Neural crest cell (in vitro differentiated cells): ENCODE measurements at places on chromosomes 3 and 15. TPM values are rescaled to one million over a fixed set of nuclear protein-coding genes. Genes with fewer than 3 reads are reported as not detected.

- no peak for DNase-seq
Measured at GRCh38 chr3:43732747-43733425, 42.1 kb downstream of the ABHD5 start.

DNA sequence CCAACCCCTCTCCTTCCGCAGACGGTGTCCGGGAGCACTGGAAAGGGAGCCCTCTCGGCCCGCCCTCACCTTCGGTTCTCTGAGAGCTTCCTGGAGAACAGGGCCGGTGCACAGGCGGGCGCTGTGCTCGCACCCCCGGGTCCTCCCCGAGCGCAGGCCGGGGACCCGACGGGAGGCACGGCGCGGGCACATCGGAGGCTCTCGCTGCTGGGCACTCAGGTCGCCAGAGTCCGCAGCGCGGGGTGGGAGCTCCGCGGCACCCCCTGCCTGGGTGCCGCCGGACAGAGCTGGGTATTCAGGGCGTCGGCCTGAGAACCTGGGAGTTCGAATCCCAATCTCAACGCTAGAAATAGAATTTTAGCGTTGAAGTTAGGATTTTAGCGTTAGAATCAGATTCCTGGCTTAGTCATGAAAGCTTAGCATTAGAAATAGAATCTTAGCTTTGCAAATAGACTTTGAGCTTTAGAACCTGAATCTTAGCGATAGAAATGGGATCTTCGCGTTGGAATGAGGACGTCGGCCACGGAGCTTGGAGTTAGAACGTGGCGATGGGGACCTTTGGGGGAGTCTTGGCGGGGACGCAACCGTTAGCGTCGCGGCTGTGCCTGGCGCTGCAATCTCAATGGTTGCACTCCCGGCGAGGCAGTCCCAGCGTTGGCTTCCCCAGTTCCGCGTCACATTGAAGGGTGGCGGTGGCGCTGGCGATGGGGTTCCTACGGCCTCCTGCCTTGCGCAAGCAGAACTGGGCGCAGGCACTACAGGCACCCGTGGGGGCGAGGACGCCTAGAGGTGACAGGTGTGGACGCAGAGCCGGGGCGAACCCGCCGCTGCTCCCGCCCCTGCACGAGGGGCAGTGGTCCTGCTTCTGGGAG lies 549 bp downstream of the TRH start:
- no peak for DNase-seq

GRCh38 chr15:66226736-66227135 lies 26.8 kb downstream of the MEGF11 start:
- no peak for DNase-seq

DNA sequence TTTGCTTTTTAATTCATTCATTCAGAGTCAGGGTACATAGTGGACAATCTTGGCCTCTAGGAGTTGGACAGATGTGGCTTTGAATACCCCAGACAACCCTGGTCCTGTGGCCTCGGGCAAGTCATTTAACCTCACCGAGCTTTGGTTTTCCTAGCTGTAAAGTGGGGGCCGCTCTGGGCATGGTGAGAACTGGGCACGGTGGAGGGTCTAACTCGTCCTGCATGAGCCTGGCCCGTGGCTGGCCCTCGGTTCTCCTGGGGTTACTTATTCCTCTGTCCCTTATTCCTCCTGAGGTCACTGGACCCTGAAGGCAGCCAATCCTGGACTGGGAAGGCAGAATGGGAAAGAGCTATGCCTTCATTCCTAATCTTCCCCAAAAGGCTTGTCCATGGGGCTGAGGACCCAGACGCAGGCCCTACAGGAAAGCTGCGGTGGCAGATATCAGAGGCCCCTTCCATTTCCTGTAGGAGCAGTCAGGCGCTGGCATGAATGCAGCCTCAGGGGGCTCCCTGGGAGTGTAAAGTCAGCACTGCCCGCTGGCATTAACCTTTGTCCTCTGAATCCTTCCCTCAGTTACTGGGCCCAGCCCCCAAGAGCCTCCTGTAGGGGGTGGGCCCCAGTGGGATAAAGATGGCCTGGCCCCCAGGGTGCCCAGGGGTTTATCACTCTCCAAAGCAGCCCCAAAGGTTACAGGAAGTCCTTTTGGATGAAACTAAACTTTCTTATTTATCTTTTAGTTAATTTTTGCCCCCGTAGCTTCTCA lies 17.9 kb upstream of the SEC13 start:
- DNase-seq, result no peak

DNA sequence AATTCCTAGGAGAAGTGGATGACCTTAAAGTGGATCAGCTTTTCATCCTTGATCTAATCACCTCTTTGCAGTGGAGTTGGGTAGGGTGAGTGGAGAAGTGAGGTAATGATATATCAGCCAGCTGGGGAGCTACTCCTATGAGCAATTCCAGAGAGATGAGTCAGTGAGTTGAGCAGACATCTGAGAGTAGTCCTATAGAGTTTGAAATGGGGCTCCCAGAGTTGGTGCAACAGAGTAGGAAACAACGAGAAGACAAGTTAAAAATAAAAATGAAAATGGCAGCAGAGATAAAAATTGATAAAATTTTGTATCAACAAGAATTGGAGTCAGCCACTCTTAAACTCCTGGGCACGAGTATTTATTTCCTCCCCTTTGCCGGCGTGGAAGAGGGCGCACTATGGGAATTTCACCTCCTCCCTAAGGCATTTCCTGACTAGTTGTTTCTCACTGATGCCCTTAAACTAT lies 150.8 kb upstream of the DPH6 start:
- no peak for DNase-seq

DNA sequence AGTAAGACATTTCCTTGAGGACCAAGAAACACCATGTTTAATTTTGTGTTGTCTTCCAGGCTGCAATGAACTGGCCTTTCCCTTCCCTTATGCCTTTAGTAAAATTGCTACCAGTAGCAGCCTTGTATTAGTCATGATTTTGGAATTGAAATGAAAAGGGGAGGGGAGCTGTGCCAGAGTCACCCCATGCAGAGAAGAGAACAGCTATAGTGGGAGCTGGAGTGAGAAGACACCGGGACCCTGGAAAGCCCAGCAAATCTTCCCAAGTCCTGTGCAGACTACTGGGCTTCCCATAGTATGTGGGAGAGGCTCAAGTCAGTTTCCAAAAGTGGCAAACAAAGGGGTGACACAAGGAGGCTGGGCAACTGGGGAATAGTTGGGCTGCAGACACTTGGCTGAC lies 178.5 kb downstream of the NR1D2 start:
- DNase-seq, result no peak

GRCh38 chr15:94327356-94327936 lies 96.1 kb downstream of the MCTP2 start:
- DNase-seq, result peak; percentile 20

- DNase-seq, result no peak
Measured at GRCh38 chr15:62326460-62327011, 161.5 kb upstream of the C2CD4B start.

- DNase-seq, result no peak
Measured at GRCh38 chr3:161602918-161603317, 106.3 kb downstream of the OTOL1 start.

- DNase-seq, result no peak
Measured at GRCh38 chr15:87045746-87046145, 966.1 kb downstream of the AGBL1 start.

GRCh38 chr15:60120100-60120499 lies 116.0 kb downstream of the FOXB1 start:
- DNase-seq, result no peak

DNA sequence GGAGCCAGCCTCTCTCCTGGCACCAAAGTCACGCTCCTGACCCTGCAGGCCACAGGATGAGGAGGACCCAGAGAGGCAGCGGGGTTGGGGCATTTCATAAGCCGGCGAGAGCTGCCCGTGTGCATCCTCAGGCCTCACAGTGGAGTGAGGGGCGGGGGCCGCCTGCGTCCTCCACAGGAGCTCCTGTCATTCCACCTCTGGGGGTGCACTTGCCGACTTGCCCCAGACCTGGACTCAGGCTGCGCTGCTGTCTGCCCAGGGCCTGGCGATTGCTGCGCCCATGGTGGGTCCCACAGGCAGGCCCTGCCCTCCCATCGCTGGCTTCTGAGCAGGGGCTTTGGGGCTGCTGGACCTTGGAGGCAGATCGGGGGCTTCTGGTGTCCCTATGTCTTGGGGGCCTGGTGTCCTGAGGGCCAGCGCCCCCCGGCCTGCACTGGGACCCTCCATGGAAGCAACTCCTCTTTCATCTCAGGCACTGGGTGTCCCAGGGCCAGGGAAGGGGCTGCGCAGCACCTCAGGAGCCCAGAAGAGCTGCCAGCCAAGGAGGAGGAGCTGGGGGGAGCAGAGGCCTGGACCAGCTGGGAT lies 184.0 kb downstream of the GOLGA6L6 start:
- no peak for DNase-seq

GRCh38 chr3:165192610-165193192 lies 3.5 kb downstream of the SLITRK3 start:
- peak; percentile 20 for DNase-seq

GRCh38 chr3:59480486-59480995 lies 430.7 kb upstream of the CFAP20DC start:
- DNase-seq, result no peak

DNA sequence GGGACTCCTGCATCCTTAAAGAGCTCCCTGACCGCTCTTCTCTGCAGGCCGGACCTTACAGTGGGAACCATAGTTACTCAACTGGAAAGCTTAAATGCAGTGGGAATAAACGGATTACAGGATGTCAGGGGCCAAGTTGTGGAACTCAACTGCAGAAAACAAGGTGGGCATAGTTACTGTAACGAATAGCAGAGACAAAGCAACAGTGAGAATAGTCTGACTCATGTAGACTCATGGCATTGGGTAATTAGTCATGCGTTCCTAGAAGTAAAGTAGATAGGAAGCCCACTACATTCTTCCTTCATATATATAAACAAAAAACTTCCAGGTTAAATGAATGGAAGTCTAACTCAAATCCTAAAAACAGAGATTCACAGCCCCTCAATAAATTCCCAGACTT lies 95.5 kb upstream of the CHRNA7 start:
- DNase-seq, result no peak

- no peak for DNase-seq
Measured at GRCh38 chr3:77885381-77885780, 845.5 kb downstream of the ROBO2 start.

- DNase-seq, result no peak
Measured at GRCh38 chr15:35141743-35142471, 56.8 kb upstream of the NANOGP8 start.

DNA sequence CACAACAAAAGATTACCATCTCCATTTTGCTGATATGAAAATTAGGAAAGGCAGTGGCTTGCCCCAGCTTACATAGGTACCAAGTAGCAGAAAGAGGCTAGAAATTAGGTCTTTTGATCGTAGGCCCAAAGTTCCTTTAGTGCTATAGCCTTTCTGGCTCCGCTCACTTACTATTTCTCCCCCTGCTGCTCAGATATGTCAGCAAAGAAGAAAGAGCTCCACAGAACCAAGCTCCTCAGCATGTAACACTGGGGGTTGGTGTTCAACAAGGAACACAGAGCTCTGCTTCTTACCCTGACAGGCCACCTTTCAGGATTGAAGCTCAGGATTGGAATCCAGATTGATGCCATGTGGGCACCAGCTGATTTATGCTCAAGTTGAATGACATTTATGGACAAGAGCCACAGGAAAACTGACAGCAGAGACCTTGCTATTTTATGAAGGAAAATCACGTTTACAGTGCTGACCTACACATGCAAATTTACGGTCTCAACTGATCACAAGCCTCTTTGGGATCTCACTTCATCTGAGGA lies 6.1 kb upstream of the IL12A start:
- DNase-seq, result no peak

DNA sequence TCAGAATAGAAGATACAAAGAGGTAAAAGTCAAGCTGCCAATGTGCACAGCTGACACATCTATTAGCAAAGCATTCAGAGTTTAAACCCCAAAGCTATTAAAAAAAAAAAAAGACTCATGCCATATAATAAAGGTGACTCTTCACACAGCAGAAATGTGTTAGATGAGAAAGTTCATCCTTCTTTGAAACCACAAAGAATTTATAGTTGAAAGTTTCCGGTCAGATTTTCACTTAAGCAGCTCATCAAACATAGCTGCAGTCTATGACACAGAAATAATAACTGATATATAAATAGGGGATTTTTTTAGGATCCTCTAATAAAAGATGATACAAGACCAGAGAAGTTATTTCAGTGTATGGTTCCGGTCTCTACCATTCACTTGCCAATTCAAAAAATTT lies 76.6 kb downstream of the WWTR1 start:
- DNase-seq, result no peak

DNA sequence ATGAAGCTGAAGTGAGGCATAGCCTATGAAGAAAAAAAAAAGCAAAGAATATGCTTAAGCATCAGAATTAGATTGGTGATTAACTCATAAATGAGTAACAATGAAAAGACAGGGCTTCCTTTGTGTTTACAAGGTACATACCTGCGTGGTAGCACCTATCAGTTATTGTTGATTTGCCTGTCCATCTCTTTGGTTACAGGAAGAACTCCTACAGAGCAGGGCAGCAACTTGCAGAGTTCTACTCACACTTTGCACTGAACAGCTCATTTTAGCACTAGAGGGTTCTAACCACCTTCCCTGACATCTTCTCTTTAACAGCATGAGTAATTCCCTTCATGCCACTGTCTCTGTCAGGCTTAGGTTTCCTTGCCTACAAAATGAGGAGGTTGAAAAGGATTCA lies 166.0 kb downstream of the DPH6 start:
- no peak for DNase-seq

DNA sequence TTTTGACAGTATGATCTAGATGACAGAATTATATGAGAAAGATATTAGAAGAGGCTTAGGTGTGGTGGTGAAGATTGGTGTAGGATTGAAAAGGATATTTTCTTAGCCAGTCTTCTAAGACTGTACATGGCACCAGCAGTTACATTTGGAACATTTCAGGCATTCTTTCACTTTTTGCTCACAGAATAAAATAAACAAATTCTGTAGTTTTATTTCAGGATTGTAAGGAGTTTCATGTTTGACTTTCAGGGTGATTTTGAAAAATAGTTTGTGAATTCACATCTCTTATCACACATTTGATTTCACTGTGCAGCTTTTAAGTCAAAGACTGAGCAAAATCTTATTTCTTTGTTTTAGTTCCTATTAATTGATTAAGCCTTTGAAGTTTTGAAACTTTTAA lies 27.1 kb downstream of the DNAJC13 start:
- DNase-seq, result no peak

- DNase-seq, result no peak
Measured at GRCh38 chr3:43126536-43126935, 20.7 kb upstream of the POMGNT2 start.

DNA sequence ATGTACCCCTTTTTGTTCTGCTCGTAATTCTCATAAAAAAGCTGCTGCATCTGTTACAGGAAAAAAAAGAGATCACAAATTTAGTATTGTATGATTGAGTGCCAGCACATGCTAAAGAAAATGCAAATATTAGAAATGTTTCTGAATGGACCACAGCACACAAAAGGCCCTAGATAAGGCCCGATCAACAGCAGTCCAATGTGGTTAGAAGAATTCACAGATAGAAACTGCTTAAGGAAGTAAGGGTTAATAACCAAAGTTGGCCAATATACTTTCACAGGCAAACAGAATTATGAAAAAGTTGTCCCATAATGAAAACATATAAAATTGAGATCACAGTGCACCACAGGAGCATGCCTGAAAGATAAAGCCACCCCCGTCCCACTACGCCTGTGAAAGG lies 72.9 kb downstream of the CHSY1 start:
- no peak for DNase-seq

LRRIQ4 gene
- total RNA-seq, result 0.12 and 0.16 TPM in 2 replicates

TNNC1 gene
- 0.45 TPM in 1 of 2 replicates, not detected in the other for total RNA-seq

HTR3E gene
- total RNA-seq, result not detected in 2 replicates

PSTPIP1 gene
- total RNA-seq, result 0.84 and 1.5 TPM in 2 replicates
